ENCODE measurements at places on chromosomes 2 and 18. TPM values are rescaled to one million over a fixed set of nuclear protein-coding genes. Genes with fewer than 3 reads are reported as not detected.

The PPIL3 gene
- total RNA-seq: 42.4 TPM

The CD8B gene
- total RNA-seq: 0.31 TPM

The GREB1L gene
- total RNA-seq: 7.2 TPM

The CEBPZ gene
- 56.9 TPM for total RNA-seq

The COL5A2 gene
- total RNA-seq: 787 TPM

All from muscle of leg (tissue), 16 donors.